T-cell (primary cell): ENCODE measurements at places on chromosomes 13 and 19. TPM values are rescaled to one million over a fixed set of nuclear protein-coding genes. Genes with fewer than 3 reads are reported as not detected.

- no peaks in the 10 kb centered on the region for H3K36me3 ChIP-seq
- H3K27me3 ChIP-seq = peaks cover 50% of the 10 kb centered on the region
- H3K4me1 ChIP-seq = peaks cover 21% of the 10 kb centered on the region
Observed at GRCh38 chr19:7676376-7676775, 514 bp upstream of the MCEMP1 start.

ZNF208 gene
- total RNA-seq = 3.5 TPM

RPL28 gene
- total RNA-seq = 4,416 TPM

RDH8 gene
- total RNA-seq = not detected

CLDN10 gene
- 0.32 TPM for total RNA-seq

ZNF726 gene
- total RNA-seq = 2.6 TPM

DNA sequence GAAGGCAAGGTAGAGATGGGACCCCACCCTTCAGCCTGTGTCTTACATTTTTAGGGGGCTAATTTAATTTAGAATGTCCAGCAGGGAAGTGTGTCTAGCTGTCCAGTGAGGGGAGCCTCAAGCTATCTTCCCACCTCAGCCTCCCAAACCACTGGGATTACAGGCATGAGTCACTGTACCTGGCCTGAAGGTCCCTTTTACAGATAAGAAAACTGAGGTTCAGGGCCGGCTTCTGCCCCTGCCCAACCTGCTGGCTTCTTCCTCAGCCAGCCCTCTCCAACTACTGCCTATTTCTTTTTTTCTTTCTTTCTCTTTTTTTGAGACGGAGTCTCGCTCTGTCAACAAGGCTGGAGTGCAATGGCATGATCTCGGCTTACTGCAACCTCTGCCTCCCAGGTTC is 19.4 kb upstream of the HOMER3 start:
- H3K27ac ChIP-seq = no peak overlapping the region
- H3K27me3 ChIP-seq = peaks cover 42% of the 10 kb centered on the region
- H3K4me1 ChIP-seq = no peaks in the 10 kb centered on the region
- DNase-seq = no peak
- H3K4me3 ChIP-seq = no peak overlapping the region
- no peaks in the 10 kb centered on the region for H3K36me3 ChIP-seq

DNA sequence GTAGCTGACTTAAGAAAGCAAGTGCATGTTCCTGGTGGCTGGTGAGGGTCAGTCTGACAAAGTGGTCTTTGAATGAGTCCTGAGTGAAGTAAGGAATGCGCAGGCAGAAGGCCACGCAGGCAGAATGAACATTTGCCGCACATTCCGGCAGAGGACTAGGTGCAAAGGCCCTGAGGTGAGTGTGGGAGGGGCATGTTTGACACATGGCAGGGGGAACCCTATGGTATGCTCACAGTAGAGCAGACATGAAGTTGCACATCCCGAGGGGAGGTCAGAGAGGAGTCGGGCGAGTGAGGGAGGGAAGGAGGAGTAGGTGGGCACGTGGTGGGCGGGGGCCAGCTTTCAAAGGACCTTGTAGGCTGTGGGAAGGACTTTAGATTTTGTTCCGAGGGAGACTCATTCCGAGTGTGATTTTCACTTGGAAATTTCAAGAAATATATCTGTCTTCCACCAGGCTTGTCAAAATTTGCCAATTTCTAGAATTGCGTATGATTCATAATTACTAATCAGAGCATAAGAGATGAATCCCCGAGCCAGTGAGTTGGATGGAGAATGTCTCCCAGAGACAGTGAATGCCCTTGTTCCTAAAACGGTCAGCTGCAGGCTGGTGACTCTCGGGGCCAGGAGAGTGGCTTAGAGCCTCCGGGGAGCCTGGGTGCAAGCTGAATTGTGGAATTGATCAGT is 40.3 kb downstream of the ERICH6B start:
- H3K27ac ChIP-seq = no peak overlapping the region
- no peaks in the 10 kb centered on the region for H3K4me1 ChIP-seq
- peaks cover 26% of the 10 kb centered on the region for H3K27me3 ChIP-seq
